ENCODE measurements at places on chromosomes 2 and 18.

DNA sequence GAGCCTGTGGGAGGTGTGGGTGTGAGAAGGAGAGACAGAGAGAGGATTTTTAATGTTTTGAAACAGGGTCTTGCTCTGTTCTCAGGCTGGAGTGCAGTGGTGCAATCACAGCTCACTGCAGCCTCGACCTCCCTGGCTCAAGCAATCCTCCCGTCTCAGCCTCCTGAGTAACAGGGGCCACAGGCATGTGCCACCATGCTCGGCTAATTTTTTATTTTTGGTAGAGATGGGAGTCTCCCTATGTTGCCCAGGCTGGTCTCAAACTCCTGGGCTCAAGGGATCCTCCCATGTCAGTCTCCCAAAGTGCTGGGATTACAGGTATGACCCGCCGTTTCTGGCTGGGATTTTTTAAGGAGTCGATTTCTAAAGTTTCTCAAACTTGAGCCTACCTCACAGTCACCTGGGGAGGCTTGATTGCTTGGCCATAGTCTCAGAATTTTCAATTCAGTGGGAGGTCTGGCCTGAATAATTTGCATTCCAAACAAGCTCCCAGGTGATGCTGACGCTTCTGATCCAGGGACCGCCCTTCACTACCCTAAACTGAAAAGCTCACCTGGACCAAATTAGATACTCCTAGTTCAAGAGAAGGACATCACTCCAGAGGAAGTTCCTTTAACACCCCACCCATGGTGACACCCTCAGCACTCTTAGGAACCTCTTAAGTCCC lies 70.8 kb upstream of the SLC1A4 start:
- DNase-seq, result no peak

DNA sequence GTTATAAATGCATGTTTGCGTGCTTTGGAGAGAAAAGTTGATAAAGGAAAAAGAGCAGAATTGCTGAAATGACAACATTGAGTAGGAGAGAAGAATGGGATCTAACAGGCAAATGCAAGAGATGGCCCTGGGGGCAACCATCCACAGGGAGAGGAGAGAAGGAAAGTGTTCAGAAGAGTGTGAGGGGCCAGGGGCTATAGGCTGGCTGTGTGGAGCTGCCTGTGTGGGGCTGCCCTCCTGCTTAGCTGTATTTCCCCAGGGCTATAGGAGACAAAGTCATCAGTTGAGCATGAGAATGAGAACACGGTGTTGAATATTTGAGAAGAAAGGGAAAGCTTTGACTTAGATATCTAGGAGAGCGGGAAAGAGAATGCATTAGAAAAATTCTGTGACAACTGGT lies 572.0 kb downstream of the SOX11 start:
- no peak for DNase-seq

GRCh38 chr2:201490291-201490690 lies 38.8 kb downstream of the STRADB start:
- no peak for DNase-seq

GRCh38 chr2:11296401-11296800 lies 48.0 kb downstream of the ROCK2 start:
- DNase-seq, result no peak

DNA sequence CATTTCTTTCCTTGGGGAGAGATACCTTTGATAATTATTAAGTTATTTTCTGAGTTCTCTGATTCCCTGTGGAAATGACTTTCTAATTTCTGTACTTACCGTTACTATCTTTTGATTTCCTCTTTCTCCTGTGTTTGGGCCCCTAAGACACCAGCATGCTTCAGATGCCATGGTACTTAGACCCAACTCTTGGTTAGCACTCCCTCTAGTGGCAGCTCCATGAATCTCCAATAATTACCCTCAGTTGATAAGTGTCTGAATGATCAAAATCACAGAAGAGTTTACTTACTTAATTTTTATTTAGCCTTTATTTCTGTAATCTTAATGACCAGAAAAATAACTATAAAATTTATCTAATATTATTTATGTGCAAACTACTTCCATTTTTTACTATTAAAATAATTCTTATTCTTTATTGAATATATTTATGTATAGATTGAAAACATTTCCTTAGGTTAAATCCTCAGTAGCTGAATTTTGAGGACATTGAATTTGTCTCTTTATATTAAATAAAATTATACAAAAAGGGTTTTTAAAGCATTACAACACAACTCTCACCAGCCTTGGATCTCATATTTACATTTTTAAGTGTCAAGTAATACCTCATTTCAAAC lies 300.4 kb downstream of the KCNS3 start:
- peak; percentile 96 for DNase-seq

DNA sequence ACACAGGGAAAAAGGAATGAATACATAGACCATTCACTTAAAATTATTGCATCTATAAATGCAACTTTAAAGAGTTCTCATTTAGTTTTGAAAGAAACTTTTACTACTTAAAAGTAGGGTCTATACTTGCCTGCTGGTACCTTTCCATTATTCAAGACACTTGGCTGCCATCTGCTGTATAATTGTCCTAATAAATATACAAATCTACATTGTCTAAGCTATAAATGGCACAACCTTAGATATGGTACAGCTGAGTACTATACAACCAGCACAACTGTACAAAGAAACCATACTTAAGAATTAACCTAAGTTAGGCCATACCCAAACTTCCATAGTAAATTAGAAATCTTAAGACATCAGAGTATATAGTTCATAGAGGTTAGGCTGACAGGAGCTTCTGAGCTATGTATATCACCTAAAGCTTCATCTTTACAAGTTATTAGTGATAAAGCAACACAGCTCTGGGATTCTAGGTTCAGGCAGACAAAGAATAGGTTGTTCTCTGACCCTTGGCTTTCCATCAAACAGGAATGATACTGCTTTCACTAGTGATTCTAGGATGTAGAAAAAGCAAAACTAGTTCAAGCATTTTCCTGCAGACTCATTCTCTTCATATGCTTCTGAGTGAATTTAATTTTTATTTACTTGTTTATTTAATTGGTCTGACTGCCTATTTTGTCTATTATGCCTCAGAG lies 22.1 kb downstream of the EXOC6B start:
- no peak for DNase-seq

- no peak for DNase-seq
Observed at GRCh38 chr2:220469201-220469600, 841.8 kb downstream of the SLC4A3 start.

- DNase-seq, result no peak
Observed at GRCh38 chr2:197184959-197185586, 125.5 kb downstream of the ANKRD44 start.

DNA sequence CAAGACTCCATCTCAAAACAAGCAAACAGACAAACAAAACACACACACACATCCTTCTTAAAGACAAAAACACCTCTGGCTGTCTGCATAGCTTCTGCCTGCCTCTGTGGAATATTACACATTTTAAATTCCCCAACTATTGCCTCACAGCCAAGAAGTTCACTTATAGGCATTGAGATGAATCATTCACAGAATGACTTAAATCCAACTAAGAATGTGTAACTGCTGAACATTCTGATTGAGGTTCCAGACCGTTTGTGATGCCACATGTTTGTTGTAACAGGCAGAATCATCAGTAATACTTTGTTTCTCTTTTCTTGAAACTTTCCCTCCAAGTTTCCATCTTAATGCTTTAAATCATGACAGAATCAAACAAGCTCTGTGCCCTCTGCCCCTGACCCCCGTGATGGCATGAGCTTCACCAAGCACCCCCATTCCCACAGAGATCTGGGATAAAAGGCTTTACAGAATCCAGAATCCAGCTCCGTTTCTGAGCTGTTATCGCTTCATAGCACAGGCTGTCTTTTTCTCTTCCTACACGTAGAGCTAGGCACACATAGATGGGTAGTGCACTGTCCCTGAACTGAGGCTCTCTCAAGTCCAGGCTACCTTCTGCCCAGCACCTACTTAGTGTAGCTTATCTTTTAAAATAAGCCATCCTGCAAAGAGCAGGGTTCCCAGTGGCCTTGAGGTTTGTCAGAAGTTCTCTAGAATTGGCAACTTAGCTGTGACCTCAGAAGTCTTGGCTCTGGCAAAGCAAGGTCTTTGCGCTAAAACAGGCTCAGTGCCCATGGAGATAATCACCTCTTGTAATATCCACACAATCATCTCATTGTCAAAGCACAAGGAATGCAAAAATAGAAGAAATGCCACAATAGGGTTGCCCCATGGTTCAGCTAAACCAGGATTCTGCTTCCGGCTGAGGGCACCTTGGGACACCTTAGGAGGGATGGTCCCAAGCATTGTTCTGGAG lies 32.9 kb downstream of the EPAS1 start:
- no peak for DNase-seq

GRCh38 chr18:27808683-27809082 lies 368.2 kb downstream of the CDH2 start:
- no peak for DNase-seq

DNA sequence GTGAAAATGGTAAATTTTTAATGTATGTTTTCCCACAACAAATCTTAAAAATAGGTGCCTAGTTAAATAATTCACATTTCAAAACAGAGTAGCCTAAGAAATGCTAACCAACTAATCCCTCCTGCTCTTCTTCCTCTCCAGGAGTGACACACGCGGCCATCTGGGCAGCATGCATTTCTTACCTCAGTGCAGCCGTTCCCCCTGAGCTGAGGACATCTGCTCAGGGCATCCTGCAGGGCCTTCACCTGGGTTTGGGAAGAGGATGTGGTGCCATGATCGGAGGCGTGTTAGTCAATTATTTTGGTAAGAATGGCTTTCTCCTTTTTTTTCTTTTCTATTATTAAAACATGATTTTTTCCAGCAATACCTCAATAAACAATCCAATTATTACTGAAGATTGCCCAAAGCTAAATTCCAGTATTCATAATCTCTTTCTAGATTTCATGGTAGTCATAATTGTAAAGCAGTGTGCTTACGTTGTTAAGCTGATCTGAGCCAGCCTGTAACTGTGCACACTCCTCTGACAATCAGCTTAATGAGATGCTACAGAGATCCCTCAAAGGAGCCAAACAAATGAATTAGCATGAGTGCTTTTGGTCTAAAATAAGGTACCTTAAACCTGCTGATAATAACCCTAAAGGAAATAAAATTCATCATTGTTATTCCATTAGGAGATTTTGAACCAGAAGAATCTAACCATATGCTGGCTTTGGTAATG lies 45.8 kb downstream of the NEMP2 start:
- no peak for DNase-seq

DNA sequence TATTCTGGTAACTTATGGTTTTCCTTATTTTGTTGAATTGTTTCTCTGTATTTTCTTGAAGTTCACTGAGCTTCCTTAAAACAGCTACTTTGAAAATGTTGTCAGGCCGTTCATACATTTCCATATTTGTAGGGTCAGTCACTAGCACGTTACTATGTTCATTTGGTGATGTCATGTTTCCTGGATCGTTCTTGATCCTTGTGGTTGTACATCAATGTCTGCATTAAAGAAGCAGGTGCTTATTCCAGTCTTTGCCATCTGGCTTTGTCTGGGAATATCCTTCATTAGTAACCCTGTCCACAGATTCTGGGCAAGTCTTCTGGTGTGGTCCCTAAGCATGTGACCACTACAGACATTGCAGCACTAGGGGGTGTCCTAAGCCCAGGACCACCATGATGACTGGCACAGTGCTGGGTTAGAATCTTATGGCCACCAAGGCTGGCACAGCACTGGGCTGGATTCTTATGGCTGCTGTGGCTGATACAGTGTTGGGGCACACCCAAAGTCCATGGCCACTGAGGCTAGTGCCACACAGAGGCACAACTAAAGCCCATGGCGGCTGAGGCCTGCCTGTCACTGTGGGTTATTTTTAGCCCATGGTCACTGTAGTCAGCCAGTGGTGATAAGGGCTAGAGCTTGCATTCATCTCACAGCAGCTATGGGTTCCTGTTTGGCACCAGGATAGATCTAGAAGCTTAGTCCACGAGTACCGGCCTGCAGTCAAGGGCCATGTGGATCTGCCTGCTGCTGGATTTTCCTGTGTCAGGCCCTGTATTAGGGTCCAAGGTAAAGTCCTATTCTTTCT lies 13.2 kb downstream of the VWA3B start:
- DNase-seq, result no peak

DNA sequence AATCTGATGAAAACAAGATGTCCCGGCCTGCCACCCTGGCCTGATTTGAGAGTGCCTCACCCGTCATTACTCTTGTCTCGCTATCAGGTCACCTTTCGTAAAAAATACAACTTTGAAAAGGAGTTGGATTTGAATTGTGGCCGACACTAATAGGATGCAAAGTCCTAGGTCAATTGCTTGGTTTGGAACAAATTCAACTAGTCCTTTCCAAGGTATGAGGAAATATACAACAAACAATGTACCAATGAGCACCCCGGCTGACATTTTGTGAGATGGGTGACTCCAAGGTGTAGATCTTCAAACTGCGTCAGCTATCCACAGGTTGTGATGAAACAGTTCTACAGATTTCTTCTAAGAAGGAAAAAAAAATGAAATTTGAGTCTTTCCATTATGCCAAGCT lies 77.8 kb downstream of the BCL2 start:
- DNase-seq, result no peak

- DNase-seq, result peak; percentile 53
Observed at GRCh38 chr2:185970148-185970852, 231.7 kb downstream of the FSIP2 start.

GRCh38 chr18:45687621-45688020 lies 36.4 kb upstream of the SLC14A1 start:
- DNase-seq, result no peak

DNA sequence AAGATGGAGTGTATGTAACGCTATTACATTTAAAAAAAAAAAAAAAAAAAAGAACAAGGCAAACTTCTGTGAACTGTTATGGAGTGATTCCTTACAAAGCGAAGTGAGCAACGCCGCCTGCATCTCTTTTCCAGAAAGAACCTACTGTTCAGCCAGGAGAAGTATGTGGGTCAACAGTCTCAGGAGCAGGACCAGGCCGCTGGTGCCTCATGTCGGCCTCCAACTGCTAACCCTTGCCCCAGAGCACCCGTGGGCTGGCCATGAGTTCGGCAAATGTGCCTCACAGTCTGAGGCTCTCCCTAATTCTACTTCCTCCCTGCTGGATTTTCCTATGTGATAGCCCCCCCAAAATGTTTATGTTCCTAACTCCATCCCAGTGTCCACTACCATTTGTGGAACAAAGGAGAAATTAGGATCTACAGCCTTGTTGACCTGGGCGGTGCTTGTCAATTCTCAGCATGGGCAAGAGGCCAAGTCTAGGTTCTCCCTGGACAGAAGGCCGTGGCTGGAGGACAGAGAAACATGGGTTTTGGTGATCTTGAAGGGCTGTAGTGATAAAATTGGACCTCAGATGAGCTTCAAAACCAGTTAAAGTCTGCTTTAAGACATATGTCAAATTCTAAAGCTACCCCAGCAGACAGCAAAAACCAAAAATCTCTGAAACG lies 15.9 kb downstream of the FAM168B start:
- no peak for DNase-seq

GRCh38 chr2:69422198-69422597 lies 15.0 kb downstream of the NFU1 start:
- no peak for DNase-seq
